ENCODE measurements at places on chromosomes 5 and 9.

- DNase-seq: no peak
These were observed 106.0 kb downstream of the CWC27 start for GRCh38 chr5:64874753-64875152.

DNA sequence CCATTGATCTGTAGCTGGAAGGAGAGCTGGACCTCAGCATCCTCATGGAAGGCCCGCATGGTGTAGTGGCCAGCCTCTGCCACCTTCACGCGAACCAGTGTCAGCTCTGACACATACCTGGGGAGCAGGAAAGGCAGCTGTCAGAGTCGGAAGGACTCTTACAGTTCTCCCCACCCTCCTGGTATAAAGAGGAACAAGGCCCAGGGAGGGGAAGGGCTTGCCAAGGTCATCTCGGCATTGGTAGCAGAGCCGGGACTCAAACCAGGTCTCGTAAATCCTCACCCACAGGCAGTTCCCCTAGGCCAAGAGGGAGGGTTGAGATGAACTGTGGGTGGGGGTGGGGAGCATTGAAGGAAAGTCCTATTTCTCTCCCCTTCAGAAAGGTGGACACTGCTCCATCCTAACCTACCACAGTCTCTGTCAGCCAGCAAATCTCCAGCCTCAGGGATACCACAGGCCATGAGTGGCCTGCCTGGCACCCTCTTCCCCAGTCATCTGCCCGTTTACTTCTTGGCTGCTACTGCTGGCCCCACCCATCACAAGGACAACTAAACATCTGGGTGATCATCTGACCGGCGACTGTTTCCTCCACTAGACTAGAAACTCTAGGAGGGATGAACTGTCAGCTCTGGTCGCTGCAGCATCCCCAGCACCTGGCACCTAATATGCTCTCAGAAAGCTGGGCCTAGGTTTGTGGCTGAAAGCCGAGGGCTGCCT, 23.5 kb downstream of the PDGFRB start:
- no peak for DNase-seq

DNA sequence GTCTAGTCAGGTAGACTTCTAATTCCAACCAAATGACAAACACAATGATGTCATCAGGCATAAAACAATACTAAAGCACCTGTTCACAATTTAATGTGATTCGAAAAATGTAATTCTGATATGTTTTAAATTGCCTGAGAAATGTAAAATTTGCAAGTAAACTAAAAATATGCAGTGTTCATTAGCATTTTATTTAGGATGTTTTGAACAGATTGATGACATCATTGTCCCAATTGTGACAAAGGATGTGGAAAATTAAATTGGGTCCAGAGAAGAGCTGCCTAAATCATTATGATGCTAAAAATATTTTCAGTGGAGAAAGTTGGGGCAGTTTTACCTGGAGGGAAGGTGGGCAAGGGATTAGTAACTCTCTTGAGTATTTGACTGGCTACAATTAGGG, 86.5 kb downstream of the CFAP90 start:
- DNase-seq: no peak

DNA sequence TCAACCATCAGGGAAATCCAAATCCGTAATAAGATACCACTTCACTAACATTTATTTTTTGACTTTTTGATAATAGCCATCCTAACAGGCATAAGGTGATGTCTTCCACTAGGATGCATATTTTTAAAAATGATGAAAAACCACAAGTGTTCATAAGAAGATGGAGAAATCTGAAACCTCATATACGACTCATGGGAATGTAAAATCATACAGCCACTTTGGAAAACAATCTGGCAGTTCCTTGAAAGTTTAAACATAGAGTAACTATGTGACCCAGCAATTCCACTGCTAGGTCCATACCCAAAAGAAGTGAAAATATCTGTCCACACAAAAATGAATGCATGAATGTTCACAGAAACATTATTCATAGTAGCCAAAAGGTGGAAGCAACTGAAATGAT, 431.0 kb downstream of the ENC1 start:
- DNase-seq: no peak

- no peak for DNase-seq
These were observed 27.0 kb upstream of the ALDOB start for GRCh38 chr9:101462558-101462957.

GRCh38 chr5:139915266-139915665, 119.7 kb downstream of the PSD2 start:
- DNase-seq: no peak

- no peak for DNase-seq
These were observed 136.5 kb upstream of the LIFR start for GRCh38 chr5:38692781-38693527.

DNA sequence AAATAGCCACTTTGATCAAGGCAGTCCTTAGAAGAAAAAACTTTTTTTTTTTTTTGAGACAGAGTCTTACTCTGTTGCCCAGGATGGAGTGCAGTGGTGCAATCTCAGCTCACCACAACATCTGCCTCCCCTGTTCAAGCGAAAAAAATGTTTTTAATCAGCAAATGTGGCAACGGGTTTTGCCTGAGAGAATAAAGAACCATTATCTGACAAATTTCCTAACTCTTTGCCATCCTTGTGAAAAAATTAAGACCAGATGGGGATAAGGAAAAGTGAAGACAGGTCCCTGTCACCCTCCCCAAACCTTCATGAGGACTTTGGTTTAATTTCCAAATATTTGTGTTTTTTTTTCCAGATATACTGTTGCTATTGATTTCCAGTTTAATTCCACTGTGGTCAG, 107.3 kb upstream of the SPOCK1 start:
- DNase-seq: no peak

DNA sequence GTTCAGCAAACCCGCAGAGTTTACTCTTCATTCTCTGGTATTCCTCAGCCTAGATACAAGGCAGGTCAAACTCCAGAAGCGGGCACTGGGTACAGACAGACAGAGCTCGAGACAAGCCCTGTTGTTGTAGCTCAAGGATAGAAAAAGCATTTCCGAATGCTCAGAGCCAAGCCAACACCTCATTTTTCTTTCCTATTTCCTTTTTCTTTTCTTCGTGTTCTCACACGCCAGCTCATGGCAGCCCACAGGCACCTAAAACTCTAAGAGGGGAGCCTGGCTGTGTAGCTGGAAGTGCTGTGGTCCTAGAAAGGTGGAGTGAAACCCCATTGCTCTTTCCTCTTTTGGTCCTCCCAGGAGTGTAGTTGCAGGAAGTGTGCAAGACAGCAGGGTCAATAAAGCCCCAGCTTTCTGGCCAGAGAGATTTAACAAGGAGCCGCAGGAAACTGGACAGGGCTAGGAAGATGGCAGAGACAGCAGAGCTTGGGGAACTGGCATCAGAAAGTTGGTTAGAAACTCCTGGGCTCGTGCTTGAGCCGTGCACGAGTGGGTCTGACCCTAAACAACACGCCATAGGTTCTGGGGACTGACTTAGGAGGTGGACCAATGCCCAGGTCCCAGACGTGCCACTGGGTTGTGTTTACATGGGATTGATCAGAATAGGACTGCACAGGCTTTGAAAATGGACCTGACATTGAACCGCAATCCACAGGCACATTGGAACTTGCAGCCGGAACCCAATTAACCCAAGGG, 41.6 kb downstream of the ADAMTS2 start:
- DNase-seq: no peak

DNA sequence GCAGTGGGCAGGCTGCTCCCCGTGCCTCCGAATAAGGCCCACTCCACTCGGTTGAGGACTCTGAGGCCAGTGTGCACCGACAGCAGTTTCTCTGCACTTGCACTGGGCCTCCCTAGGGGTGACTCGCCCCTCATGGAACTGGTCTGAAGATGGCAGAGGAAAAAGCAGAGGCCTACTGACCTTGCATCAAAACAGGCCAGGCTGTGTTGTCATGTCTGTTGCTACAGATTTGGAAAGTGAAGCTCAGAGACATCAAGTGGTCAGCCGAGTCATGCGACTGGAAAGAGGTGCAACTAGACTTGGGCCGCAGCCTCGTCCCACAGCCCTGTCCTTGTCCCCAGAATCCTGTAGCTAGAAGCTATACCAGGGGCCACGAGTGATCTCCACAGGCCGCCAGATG, 78.3 kb downstream of the DCP2 start:
- DNase-seq: no peak

DNA sequence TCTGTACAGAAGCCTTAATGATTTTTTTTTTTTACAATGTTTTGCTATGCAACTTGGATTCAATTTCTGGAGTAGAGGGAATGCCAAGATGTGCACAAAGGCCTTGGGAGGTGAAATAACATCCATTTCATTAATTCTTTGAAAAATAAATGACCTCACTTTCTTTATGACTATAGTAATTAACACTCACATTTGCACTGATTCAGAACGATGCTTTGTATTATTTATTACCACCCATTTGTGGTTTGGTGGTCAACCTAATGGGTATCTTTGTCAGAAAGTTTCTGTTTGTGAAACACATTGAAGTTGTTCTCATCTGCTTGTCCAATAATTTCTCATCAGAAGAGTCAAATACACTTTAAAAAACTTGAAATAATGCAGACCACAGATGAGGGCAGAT, 169.3 kb downstream of the NTRK2 start:
- no peak for DNase-seq

- DNase-seq: no peak
These were observed 7.0 kb downstream of the DOLK start for GRCh38 chr9:128940271-128940921.

DNA sequence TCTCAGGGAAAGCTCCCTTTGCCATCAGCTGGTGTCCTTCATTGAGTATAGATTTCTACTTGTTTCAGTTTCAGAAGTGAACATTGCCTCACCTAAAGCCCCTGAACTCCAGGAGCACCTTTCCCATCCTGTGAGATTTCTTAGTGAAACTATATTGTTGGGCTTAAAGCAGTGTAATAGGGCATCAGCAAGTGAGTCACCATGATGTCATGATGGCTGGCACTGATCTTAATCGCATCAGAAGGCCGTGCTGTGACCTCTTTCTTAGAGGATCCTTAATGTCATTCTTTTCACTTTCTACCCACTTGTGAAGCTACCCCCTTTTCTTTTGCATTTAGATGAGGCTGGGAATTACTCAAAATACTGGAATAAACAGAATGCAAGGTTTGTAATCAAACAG, 401.3 kb downstream of the MTRR start:
- DNase-seq: no peak

DNA sequence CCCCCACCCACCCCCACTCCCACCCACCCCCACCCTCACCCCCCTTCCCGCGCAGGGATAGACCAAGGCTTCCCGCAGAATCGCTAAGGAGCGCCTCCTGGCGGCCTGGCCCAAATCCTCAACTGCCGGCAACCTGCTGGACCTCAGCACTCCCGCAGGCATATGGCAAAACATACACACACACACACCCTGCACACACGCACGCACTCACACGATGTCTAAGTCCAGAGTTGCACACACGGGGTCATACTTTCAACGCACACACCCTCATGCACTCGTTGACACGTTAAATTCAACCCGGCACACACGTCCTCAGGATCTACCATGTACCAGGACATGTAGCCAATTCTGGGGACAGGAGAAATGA, 1.7 kb downstream of the CPLX2 start:
- DNase-seq: no peak

DNA sequence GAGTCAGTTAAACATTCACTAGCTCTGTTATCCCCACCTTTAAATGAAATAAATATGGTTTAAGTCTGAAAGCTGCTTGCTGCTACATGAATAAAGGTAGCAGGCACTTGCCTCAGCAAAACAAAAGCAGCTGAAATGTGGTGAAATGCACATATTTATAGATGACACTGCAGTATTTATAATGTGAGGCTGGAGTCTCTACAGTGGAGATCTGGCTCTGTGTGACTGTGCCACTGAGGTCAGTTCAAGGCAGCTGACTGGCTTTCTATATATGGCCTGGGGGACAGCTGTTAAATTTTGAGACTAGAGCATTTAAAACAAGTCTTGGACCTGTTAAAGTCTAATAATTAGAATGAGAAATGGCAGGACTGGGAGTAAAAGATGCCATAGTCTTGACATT, 859.6 kb upstream of the SEMA6A start:
- DNase-seq: no peak

DNA sequence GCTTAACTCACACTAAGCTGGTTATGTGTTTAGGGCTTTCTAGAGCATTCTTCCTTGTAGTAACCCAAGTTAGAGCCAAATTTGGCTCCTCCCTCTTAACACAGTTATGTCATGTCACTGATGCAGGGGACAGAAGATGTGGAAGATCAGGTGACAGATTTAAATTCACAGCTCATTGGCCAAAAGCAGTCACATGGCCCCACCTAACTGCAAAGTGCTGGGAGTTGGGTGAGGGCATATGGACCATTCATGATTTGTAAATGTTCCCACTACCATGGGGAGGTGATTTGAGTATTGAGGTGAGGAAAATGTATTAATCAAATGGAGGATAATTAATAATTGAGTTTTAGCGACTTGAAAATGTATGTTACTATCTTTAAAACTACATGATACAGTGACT, 829.4 kb downstream of the CDH12 start:
- DNase-seq: no peak

DNA sequence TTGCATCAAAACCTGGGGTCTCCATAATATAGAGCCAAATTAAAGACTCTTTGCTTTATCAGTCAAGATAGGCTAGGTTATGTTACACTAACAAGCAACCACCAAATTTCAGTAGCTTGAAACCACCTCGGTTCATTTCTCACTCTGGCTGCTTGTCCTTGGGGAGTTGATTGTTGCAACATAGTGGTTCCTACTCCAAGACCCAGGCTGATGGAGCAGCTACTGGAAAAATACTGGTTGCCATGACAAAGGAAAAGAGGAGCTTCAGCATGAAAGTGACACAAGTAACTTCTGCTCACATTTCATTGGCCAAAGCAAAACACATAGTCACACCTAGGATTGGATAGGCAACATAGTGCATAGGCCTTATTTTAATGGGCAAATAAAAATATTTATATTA, 18.5 kb upstream of the RCL1 start:
- no peak for DNase-seq

DNA sequence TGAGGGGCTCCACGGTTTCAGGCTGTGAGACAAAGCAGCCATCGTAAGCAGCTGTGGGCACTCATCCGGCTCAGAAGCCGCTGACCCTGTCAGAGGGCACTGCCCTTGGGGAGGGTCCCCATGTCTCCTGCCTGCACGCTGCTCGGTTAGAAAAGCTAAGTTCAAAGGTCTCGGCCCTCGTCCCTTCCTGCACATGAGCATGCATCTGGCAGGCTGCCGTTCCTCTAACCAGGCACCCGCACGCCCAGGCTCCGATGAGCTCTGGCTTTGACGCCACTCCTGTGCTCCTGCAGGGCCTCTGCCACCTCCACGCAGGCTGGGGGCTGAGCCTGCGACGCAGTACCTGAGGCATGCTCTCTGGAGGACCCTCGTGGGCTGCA, 51.3 kb downstream of the NKD2 start:
- no peak for DNase-seq

- DNase-seq: peak; percentile 43
These were observed 6.9 kb upstream of the NDUFB6 start for GRCh38 chr9:32579706-32580331.

GRCh38 chr9:5441043-5441442, 3.3 kb upstream of the PLGRKT start:
- no peak for DNase-seq
